Stimulated activated CD4-positive, alpha-beta T cell treated with anti-CD3 and anti-CD28 coated beads, Interleukin-1b, Interleukin-23, amount 100 ng/mL, for 1 hour (primary cell): ENCODE measurements at places on chromosomes 12 and 14.

DNA sequence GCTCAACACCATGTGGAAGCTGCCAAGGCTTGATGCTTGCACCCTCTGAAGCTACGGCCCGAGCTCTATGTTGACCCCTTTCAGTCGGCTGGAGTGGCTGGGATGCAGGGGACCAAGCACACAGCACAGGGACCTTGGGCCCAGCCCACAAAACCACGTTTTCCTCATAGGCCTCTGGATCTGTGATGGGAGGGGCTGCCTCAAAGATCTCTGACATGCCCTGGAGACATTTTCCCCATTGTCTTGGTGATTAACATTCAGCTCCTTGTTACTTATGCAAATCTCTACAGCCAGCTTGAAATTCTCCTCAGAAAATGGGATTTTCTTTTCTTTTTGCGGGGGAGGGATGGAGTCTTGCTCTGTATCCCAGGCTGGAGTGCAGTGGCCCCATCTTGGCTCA is 46.3 kb downstream of the MON2 start:
- no peak for DNase-seq

GRCh38 chr14:67646131-67646530 is 26.4 kb downstream of the ARG2 start:
- DNase-seq: no peak

DNA sequence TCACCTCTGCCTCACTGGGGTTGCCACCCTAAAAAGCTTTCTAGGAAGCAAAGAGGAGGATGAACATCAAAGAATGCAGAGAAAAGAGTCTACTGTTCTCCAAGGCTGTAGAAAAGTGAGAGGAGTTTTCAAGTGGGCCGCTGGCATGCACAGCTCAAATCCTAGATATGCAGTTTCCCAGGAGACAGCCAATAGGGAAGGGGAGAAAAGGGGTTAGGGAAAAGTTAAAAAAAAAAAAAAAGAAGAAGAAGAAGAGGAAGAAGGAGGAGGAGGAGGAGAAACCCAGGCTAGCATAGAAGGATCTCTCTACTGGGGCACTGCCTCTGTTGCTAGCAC is 682 bp downstream of the BATF start:
- no peak for DNase-seq

GRCh38 chr12:74021937-74022336 is 515.7 kb upstream of the ATXN7L3B start:
- no peak for DNase-seq

- DNase-seq: no peak
Measured at GRCh38 chr12:119808441-119808840, 68.7 kb downstream of the CIT start.
